ENCODE measurements at places on chromosomes 4 and X. TPM values are rescaled to one million over a fixed set of nuclear protein-coding genes. Genes with fewer than 3 reads are reported as not detected.
A peak's percentile ranks its signal among the peaks of the same experiment; 100 is the strongest.

Gene CLTRN
- total RNA-seq: 1.8 TPM

DNA sequence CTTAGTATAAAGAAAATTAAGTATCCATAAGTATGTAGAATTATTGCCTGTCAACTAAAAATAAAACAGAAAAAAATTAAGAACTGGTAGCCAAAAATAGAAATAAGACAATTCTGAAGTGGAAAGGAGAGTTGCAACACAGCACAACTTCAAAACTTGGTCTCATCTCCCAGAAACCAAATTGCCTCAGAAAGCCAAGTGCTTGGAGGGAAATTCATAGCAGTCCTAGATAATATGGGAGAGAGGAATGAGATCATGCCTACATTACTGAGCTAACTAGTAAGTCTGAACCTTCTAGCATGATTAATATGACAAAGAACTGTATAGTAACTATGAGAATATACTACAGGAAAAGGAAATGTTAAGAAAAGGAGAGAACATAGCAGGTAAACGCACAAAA, 256.5 kb downstream of the LDB2 start:
- H3K36me3 ChIP-seq: no peaks in the 10 kb centered on the region
- no peak overlapping the region for H3K27ac ChIP-seq
- H3K4me3 ChIP-seq: no peak overlapping the region
- no peak for DNase-seq

Gene BMP3
- total RNA-seq: not detected

Gene NIPAL1
- total RNA-seq: 13.1 TPM

DNA sequence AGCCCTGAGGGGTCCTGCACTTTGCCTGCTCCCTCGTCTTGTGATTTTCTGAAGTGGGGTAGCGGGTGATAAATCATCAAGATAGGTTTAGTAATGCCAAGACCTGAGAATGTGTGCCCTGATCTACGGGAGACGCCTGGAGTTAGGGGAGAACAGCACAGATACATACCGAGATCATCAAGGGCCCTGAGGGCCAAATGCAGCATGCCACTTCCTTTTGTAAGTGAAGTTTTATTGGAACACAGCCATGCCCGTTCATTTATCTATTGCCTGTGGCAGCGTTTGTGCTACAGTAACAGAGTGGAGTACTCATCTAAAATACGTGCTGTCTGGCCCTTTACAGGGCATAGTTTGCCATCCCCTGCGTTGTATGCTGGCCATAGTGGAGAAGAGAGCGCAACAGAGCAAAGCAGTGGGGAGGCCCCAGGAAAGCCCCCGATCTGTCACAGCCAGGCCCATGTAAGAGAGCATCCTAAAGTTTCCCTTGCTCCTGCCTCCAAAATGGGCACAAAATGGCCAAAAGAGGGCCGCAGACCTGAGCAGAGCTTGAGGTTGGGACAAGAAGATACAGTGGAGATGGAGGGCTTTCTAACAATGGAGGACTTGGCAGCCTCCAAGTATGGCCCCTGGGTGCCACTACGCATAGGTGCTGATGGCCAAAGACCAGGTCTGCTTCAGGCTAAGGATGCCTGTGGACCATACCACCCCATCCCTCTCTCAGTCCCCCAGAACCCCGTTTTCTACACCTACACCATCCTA, 167.0 kb downstream of the SMIM20 start:
- peaks cover 5% of the 10 kb centered on the region for H3K36me3 ChIP-seq
- peaks cover 4% of the 10 kb centered on the region for H3K4me1 ChIP-seq
- no peaks in the 10 kb centered on the region for H3K27me3 ChIP-seq
- no peak for DNase-seq
- H3K27ac ChIP-seq: no peak overlapping the region
- no peak overlapping the region for H3K4me3 ChIP-seq

Gene CPZ
- total RNA-seq: 36.4 TPM

GRCh38 chr4:1201851-1202525, 29.6 kb upstream of the SPON2 start:
- no peak overlapping the region for H3K4me3 ChIP-seq
- no peaks in the 10 kb centered on the region for H3K36me3 ChIP-seq
- no peaks in the 10 kb centered on the region for H3K4me1 ChIP-seq
- no peak overlapping the region for H3K27ac ChIP-seq
- DNase-seq: no peak
- no peaks in the 10 kb centered on the region for H3K27me3 ChIP-seq

DNA sequence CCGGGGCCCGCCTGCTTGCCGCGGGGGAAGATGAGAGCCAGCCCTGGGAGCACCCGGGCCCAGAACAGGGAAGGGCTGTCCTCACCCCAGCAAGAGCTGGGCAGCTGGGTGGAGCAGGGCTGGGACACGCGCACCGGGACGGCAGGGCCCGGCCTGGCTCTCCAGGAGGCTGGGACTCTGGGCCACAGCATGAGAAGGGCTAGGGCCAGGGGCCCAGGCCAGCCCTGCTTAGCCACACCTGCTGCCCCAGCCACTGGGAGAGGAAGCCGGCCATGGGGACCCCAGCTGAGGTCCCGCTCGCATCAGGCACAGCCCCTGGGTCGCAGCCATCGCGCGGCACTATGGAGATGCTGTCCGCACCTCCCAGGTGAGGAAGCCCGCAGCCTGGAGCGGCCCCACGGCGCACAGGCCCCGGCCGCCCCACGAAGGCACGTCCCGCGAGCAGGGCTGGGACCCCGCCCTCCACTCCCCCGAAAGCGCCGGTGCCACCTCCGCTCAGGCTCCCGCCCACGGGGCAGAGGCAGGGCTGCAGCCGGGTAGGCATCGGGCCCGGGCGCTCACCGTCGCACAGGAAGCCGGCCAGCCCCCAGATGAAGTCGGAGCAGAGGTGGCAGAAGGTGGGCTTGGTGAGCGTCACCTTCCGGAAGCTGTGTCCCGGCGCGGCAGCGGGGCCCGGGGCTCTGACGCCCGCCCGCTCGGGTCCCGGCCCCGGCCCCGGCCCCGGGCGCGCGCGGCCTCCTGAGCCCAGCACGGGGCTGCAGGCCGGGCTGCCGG, 531 bp downstream of the DGKQ start:
- H3K4me1 ChIP-seq: no peaks in the 10 kb centered on the region
- peak overlapping the region; percentile 48 for H3K4me3 ChIP-seq
- DNase-seq: no peak
- no peak overlapping the region for H3K27ac ChIP-seq
- H3K36me3 ChIP-seq: no peaks in the 10 kb centered on the region
- peaks cover 3% of the 10 kb centered on the region for H3K27me3 ChIP-seq

DNA sequence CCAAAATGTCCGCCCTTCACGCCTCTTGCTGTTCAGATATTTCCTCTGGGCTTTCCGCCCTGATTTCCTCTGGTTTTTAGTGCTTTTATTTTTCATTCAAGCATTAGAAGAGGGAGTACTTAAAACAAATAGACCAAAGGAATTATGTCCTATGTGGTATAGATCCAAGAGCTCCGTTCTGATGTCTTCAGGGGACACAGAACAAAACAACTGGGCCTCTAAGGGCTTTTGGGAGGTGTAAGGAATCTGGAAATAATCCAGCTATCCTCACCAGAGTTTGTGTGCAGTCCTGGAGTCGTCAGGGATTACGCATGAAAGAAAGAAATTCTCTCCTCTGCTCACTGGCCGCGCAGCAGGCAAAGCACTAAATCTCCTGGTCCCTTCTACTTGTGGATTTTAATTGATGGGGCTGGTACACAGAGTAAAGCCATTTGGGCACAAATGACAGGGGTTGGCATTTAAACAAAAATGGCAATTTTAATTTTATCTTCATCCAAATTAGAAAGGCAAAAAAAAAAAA, 999.2 kb downstream of the ADGRL3 start:
- H3K4me3 ChIP-seq: no peak overlapping the region
- H3K27ac ChIP-seq: no peak overlapping the region
- no peak for DNase-seq
- no peaks in the 10 kb centered on the region for H3K36me3 ChIP-seq
- no peaks in the 10 kb centered on the region for H3K27me3 ChIP-seq
